ENCODE measurements at places on chromosomes 3 and 15.

- ATAC-seq = no peak
Measured at GRCh38 chr3:53182764-53183355, 21.9 kb downstream of the PRKCD start.

DNA sequence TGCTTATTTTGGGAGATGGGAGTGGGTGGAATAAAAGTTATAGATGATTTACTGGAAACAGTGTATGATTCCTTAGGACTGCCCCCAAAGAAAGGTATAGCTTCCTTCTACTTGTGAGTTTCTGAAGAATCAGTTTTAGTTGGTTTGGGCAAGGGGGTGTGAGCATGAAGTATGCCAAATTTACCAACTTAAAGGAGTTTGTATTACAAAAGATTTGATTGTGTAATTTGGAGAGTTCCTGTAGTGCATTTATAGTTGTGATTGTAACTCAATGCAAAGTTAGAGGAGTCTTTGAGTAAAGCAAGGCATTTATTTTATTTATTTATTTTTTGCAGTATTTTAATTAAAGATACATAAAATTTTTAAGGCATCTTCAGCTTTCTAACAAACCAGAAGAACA, 42.8 kb downstream of the TSC22D2 start:
- ATAC-seq = no peak

- ATAC-seq = no peak
Measured at GRCh38 chr15:40598126-40598525, 4.1 kb downstream of the KNL1 start.

DNA sequence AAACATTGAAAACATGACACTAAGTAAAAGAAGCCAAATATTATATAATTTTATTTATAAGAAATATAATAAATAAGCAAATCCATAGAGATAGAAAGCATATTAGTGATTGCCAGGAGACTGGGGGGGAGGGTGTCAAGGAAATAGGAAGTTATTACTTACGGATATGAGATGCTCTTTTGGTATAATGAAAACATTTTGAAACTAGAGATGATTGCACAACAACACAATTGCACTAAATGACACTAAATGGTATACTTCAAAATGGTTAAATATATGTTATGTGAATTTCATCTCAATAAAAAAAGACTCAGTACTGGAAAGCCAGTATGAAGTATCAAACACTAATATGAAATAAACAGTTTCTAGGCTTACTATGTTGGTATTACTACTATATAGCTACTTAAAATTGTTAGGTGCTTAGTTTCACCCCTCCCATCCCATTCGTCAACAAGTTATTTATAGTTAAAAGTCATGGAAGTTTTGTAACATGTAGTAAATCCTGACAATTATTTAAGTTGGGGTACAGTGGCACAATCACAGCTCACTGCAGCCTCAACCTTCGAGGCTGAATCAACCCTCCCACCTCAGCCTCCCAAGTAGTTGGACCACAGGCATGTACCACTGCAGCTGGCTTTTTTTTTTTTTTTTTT, 43.7 kb downstream of the STAG1 start:
- no peak for ATAC-seq

GRCh38 chr15:60076045-60076444, 71.9 kb downstream of the FOXB1 start:
- no peak for ATAC-seq
